T47D (cell line): ENCODE measurements at places on chromosomes 11 and 22.

DNA sequence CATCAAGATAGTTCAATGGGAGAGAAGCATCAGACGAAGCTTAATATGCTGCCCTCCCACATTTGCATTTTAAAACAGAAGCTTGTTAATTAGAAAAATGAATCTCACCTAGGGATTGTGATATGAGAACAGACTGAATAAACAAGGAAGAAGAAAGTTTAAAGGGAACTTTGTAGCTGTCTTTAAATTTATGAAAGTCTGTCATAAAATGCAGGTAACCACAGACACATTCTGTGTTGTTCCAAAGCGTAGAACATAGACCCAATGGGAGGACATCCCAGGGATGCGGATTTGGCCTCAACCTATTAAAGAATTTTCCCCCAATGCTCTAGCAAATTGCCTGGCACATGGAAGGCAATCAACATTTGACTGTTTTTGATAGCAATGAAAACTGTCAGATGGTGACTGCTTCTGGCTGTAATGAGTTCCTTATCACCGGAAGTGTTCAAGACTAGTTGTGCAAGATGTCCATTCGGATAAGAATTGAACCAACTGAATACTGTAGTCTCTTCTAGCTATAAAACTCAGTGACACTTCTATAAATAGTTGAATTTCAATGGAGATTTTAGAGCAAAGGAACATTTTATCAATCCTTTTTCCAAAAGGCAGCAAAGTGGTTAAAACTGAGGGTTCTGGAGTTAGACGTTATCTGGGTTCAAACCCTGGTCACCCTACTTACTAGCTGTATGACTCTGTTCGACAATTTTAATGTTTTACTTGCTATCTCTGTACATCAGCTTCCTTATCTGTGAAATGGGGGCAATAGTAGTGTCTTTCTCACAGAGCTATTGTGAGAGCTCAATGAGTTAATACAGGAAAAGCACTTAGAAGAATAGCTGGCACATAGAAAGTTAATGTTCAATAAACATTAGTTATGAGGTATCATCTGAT lies 64.9 kb downstream of the LIF start:
- no peak for DNase-seq

DNA sequence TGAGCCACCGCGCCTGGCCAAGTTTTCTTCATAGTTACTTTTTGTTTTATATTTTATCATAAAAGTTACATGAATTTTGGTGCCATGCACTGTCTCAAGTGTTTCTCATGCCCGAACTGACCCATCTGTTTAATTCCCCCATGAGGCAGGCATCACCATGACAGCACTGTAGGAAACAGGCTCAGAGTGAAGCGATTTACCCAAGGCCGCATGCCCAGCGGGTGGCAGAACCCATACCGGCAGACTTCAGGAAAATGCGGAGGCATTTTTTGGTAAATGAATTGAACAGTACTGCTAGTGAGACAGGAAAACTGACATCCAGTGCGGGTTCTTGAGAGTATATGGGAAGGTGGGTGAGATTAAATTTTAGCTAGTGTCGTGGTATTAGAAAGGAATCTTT lies 19.0 kb downstream of the CECR2 start:
- no peak for DNase-seq

GRCh38 chr22:27192135-27192829 lies 534.9 kb downstream of the MIAT start:
- DNase-seq, result no peak

GRCh38 chr11:6284250-6284649 lies 24.6 kb downstream of the CCKBR start:
- DNase-seq, result no peak

DNA sequence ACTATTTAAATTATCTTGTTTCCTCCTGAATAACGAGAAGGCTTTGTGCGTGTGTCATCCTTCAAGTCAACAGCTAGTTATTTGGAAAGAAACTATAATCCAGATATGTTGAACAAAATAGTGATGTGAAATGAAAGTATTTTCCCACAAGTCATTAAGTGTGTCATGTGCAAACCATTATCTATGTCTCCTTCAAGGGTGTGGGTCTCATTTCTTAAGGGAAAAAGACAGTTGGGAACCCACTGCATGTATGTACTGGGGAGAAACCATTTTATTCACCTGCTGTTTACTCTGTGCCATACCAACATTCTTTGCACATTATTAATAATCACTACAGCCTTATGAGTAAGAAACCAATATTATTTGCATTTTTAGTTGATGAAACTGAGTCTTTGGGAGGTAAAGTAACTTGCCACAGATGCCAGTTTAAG lies 145.3 kb upstream of the CTSC start:
- no peak for DNase-seq

- no peak for DNase-seq
Observed at GRCh38 chr11:45860764-45861510, 13.7 kb downstream of the CRY2 start.

DNA sequence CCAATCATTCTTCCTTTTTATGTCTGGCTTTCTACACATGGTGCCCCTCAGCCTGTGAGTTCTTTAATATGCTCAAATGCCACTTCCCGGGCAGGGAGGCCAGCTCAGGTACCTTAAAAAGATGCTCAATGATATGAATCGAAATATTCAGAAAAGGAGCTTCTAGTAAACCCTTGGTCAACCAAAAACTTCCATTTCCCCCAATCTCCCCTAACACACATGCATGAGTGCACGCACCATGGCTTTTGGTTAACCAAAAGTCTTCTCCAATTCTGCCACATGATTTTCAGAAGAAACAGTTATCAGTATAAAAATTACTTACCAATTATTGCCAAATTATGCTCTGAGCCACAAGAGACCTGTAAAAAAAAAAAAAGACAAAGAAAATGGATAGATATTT lies 135.0 kb downstream of the SERGEF start:
- DNase-seq, result no peak

DNA sequence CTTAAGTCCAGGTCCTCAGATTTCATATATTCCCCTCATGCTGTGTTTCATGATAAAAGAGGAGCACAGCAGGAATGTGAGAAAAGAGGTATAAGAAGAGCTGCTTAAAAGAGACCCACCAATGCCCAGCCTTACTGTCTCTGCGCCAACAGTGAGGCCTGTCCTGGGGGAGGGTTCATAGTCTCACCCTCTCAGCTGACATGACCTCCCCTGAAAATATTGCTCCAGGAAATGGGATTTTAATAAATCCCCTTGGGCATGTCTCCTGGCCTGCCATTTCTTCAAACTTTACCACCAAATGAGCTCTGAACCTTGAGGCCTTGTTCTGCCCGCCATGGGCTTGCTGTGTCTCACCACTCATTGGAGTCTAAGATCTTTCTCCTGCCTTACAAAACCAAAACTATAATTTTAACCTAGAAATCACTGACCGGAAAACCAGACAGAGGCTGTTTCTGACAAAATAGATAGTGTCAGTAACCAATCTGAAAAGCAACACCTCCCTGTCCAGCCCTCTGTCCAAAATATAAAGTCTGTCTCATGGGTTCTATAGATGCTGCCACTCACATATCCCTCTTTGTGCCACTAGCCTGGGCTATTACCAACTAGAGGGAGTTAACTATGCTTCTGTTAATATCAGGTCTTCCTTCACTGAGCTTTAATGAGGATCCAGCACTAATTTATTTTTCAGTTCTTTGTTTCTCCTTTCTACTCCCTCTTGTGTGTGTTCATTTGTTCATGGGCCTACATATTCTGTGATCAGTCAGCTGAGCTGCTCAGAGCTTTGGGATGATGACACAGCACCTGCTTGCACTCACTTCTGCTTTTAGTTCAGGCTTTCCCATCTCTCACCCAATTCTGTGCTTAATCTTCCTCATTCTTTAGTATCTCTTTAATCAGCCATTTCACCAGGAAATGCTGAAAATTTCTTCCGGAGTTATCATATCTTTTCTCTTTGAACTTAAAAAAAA lies at the start of gene OR2AG2:
Gene OR2AG2, minus strand, starts transcription at position 51 of the 968 bp plus-strand sequence. CDS start 3,019 bp downstream, outside the sequence.
- no peak for DNase-seq

- DNase-seq, result no peak
Observed at GRCh38 chr22:36117053-36117554, 43.5 kb downstream of the APOL3 start.

GRCh38 chr11:12618743-12619540 lies 55.3 kb upstream of the TEAD1 start:
- no peak for DNase-seq

GRCh38 chr11:126355926-126356897 lies 726 bp downstream of the ST3GAL4 start:
- DNase-seq, result peak; percentile 77

GRCh38 chr22:29503811-29504372 lies 23.9 kb downstream of the NEFH start:
- no peak for DNase-seq

DNA sequence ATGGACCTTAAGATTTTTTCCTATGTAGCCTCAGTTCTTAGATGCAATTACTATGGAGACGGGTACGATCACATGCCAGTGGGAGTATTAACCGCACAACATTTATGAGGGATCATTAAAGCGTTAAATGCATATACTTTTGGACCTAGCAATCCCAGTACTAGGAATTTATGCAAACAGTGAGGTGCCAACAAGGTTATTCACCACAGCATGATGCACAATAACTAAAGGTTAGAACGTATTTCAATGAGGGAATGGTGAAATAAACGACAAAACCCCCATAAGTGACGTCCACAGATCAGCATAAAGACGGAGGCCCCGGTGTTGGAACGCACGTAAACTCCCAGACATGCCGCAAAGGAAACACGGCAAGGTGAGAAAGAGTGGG lies 539 bp downstream of the SIRT3 start:
- no peak for DNase-seq

DNA sequence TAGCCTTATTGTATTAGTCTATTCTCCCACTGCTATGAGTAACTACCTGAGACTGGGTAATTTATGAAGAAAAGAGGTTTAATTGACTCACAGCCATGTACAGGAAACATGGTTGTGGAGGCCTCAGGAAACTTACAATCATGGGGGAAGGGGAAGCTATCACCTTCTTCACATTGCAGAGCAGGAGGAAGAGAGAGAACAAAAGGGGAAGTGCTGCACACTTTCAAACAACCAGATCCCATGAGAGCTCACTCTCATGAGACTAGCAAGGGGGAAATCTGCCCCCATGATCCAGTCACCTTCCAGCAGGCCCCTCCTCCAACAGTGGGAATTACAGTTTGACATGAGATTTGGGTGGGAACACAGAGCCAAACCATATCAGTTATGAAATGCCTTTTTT lies 179.4 kb downstream of the ARHGAP42 start:
- DNase-seq, result no peak

GRCh38 chr11:124889191-124890091 lies 8.2 kb downstream of the ROBO4 start:
- DNase-seq, result no peak

- DNase-seq, result no peak
Observed at GRCh38 chr11:25970726-25971508, 361.0 kb upstream of the ANO3 start.

- no peak for DNase-seq
Observed at GRCh38 chr22:38716826-38717225, 11.1 kb downstream of the GTPBP1 start.

DNA sequence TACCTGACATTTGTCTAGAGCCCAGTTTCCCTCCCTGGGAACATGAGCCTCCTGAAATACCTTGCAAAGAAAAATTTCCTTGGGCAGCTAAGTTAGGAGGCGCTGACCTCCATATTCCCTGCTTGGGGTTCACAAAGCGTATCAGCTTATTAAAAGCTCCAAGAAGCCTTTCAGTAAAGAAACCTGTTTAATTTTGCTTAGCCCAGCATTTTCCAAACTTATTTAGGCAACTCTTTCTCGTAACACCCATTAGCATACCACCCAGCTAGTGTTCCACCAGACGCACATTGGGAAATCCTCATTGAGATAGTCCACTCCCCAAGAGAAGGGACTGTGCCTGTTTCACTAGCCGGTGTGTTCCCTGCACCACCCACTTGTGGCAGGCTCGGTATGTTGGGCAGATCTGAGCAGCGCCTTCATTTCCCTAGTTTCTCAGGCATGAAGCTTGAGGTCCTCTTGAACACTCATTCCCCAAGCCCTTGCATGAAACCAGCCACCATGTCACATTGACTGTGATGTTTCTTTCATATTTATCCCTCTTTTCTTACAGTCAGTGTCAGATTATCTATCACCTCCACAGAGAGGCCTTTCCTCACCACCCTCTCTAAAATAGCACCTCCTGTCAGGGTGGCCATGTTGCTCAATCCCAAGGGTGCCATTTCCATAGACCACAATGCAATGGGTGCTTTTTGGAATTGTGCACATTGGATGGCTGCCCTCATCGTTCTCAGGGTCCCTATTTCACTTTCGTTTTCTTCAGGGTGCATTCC lies 12.5 kb upstream of the ELF5 start:
- no peak for DNase-seq

- DNase-seq, result no peak
Observed at GRCh38 chr11:59761993-59762392, 6.8 kb downstream of the STX3 start.

- no peak for DNase-seq
Observed at GRCh38 chr22:38653741-38654140, 2.5 kb downstream of the FAM227A start.

GRCh38 chr11:115698243-115698642 lies 194.0 kb upstream of the CADM1 start:
- no peak for DNase-seq

DNA sequence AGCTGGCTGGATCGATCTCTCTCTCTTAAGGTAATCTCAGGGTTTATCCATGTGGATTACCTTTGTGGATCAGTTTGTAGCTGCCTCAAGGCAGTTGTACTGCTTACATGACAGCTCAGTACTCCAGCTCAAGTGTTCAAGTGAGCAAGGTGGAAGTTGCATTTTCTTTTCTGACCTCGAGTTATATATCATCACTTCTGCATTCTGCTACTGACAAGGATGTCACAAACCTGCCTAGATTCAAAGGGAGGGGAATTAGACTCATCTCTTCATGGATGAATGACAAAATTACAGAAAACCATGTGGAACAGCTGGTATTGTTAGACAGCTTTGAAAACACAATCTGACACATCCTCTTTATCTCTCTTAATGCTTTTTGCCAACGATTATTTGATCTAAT lies 6.1 kb upstream of the TCN2 start:
- DNase-seq, result no peak

DNA sequence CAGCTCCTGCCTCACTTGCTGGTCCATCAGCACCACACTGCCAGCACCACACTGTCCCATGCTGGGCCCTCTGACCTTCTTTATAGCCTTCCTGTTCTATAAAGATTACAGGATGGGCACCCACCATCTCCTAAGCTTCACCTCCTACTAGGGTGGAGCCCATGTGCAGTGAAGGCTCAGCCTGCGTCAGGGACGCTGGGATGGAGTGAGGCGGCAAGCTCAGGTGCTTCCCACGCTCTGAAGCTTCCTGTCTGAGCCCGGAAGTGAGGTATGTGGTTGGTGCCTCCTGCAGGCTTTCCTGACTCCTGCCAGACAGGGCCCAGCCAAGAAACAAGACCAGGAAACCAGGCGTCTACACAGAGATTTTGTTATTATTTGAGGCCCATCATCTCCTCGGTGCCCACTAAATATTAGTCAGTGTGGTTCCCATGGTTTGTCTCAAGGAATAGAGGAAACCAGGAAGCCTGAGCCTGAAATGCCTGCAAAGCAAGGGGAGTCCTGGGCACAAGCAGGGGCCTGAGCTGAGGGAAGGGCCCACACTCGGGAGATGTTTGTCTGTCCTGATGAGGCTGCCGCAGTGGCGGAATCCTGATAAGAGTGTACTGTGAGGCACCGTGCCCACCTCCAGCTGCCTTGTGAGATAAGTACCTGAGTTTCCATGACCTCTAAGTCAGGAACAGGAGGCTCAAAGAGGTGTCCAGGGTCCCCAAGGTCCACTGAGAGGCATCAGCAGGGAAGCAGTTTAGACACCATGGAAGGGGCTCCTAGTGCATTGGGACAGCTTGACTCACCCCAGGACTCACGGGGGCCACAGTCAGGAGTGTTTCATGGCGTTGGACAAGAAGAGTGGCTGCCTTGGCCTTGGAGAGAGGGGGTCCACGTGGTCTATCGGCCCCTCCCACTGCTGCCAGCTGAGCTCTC lies 22.0 kb downstream of the RSPH14 start:
- no peak for DNase-seq

GRCh38 chr11:124740277-124740882 lies 638 bp downstream of the NRGN start:
- DNase-seq, result peak; percentile 84
